Stimulated activated CD4-positive, alpha-beta T cell treated with anti-CD3 and anti-CD28 coated beads, Interleukin-12 subunit alpha, Interleukin-12 subunit beta, amount 100 ng/mL, for 4 hours (primary cell): ENCODE measurements at places on chromosomes 13 and 19.

DNA sequence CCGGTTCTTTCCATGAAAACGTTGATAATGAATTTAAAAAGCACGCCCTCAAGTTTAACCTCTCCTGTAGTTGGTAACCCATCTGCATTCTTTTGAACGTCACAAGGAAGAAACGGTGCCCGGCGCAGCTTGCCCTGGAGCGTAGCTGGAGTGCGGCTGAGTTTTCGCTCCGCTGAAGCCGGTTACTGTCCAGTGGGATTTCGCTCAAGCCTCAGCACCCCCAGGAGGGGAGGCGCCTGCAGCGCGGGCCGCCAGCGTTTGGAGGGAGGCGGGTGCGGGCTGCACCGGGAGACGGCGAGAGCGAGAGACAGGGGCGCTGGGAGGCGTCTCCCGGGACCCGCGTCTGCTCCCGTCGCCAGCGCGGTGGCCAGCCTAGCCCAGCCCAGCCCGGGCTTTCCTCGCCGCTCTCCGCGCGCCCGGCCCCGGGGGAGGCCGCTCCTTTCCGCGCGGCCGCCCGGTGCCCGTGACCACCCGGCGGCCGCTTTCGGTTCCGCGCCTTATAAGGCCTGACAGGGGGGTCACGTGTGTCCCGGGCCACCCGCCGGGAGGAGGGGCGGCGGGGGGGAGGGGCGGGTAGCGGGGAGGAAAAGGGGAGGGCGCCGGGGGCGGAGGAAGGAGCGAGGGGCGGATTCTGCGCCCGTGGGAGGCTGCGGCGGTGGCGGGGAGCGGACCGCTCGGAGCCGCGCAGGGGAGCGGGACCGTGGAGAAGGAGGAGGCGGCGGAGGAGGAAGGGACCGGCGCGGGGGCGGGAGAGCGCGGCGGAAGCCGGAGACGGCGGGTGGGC lies 8.3 kb upstream of the DGKH start:
- peak; percentile 87 for DNase-seq

GRCh38 chr13:21901811-21902708 lies 231.2 kb downstream of the FGF9 start:
- no peak for DNase-seq

DNA sequence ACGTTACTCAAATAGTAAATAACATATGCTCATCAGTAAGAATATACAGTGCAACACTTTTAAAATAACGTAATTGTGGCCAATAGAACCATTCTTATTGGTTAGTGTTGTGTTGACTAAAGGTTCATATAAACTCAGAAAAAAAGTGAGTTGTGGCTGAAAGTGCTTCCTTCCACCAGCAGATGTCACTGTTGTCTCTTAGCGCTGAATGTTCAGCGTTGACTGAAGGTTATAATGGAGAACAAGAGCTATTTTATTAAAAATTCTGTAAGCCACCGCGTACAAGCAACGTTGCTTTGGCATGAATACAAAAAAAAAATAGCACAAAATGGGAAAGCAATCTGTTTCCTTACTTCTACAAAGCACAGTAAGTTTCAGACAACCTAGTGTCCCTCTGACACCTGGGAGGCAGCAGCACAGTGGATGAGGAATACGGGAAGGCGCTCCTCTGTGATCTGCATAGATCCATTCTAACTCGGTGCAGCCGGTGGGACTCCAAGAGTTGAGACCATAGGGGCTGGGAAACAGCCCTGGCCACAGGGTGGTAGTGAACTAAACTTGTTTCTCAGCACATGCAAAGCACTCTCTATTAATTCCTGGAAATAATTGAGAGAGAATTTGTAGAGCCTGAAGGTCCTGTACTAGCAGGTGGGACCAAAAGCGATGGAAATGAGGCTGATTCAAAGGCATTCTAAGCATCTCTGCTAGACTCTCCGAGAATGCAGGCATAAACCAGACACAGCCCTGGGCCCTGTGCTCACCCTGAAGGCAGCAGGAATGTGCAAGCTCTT lies 23.9 kb upstream of the OXGR1 start:
- peak; percentile 5 for DNase-seq

DNA sequence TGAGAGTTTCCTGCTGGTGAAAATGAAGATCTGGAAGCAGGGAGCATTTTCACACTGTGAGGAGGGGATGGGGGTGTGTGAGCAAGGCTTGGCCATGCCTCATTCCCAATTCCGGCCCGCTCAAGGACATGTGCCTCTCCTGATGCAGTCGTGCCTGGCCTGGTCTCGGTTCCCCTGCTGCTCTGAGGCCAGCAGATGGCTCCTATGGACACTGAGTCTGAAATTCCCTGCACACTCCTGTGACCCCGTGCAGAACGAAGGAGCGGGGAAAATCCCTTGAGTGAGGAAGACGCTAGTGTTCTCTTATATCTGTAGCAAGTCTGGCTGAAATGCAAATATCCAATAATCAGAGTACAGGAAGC lies 363 bp upstream of the ZNF763 start:
- no peak for DNase-seq

- no peak for DNase-seq
Measured at GRCh38 chr13:43626994-43627393, 159.8 kb downstream of the ENOX1 start.

- no peak for DNase-seq
Measured at GRCh38 chr19:45553464-45553863, 31.1 kb downstream of the OPA3 start.

DNA sequence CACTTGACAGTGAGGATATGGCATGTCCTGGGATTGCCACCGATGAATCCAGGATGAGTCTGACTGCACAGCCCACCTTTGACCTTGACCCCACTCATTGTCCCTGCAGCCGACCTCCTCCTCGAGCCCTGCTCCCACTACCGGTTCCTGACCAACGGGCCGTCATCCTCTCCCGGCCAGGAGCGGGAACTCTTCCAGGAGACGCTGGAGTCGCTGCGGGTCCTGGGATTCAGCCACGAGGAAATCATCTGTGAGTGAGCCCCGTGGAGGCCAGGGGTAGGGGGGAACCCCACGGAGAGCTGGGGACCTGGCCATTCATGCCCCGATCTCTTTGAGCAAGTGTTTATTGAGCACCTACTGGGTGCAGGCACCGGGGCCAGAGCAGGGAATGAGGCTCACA lies 28.4 kb downstream of the MYH14 start:
- no peak for DNase-seq

- no peak for DNase-seq
Measured at GRCh38 chr13:101618440-101619187, 166.1 kb downstream of the ITGBL1 start.

DNA sequence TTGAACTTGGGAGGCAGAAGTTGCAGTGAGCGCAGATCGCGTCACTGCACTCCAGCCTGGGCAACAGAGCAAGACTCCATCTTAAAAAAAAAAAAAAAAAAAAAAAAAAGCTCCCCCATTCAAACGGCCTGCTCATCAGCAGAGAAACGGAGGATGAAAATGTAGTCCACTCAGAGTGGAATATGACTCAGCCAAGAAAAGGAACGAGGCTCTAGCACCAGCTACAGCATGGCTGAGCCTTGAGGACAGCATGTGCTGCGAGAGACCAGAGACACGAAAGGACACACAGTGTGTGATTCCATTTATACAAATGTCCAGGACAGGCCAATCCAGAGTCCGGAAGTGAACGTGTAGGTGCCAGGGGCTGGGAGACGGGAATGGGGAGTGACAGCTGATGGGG lies 18.1 kb upstream of the MIER2 start:
- no peak for DNase-seq

- no peak for DNase-seq
Measured at GRCh38 chr13:23322353-23323336, 110.9 kb downstream of the SACS start.

GRCh38 chr19:30810726-30811125 lies 438.5 kb downstream of the ZNF536 start:
- no peak for DNase-seq

- DNase-seq = no peak
Measured at GRCh38 chr19:38875656-38876395, 2.2 kb downstream of the RINL start.

DNA sequence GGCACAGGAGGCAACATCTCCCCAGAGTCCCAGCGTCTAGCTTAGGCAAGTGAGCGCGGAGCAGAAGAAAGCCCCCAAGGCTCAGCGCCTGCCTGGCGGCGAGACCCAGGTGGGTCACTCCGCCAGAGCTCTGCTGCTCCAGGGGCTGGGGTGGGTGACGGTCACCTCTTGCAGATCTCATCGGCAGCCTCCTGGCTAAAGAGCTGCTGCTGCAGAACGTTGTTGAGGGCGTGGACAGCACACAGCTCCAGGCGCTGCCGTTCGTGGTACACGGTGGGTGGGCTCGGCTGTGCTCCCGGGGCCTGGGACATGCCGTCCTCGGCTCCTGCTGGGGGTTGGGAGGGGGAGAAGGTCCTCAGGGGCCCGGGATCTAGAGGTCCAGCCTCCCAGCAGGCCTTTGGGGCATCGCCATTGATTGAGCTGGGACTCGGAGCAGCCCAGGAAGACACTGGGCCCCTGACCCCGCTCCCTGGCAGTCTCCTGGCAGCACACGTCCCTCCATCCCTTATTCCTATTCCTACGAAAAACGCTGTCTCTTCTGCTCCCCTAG lies 795 bp downstream of the JOSD2 start:
- DNase-seq = no peak

GRCh38 chr19:32919365-32919764 lies 49.8 kb upstream of the SLC7A9 start:
- no peak for DNase-seq

GRCh38 chr13:19665427-19665859 lies 32.0 kb downstream of the MPHOSPH8 start:
- DNase-seq = no peak

DNA sequence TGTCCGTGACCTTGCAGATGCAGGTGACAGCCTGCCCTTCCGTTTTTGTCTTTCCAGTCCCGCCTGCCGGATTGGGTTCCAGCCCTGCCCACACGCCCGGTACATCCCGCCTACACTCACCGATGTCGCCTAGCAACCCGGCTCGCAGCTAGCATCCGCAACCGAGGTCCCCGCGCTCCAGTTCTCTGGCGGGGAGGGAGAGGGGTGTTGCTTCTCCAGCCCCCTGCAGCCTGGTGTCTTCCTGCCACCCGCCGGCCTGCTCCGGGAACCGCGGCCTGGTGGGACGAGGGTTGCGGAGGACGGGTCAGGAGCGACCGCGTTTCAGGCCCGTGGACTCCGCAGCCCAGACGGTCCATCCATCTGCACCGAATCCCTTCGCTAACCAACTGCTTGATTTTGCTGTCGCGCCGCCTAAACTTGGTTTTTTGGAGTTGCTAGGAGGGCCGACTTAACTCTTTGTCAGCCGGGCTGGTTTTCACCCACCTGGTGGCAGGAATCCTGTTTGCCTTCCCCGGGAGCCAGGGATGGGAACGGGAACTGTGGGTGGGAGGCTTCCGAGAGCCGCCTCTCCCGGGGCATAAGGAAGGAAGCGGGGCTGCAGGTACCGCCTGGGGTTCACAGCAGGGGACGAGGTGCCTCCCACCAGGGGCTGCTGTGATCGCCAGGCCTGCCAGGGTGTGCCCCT lies 15.4 kb upstream of the MATK start:
- DNase-seq = peak; percentile 53

DNA sequence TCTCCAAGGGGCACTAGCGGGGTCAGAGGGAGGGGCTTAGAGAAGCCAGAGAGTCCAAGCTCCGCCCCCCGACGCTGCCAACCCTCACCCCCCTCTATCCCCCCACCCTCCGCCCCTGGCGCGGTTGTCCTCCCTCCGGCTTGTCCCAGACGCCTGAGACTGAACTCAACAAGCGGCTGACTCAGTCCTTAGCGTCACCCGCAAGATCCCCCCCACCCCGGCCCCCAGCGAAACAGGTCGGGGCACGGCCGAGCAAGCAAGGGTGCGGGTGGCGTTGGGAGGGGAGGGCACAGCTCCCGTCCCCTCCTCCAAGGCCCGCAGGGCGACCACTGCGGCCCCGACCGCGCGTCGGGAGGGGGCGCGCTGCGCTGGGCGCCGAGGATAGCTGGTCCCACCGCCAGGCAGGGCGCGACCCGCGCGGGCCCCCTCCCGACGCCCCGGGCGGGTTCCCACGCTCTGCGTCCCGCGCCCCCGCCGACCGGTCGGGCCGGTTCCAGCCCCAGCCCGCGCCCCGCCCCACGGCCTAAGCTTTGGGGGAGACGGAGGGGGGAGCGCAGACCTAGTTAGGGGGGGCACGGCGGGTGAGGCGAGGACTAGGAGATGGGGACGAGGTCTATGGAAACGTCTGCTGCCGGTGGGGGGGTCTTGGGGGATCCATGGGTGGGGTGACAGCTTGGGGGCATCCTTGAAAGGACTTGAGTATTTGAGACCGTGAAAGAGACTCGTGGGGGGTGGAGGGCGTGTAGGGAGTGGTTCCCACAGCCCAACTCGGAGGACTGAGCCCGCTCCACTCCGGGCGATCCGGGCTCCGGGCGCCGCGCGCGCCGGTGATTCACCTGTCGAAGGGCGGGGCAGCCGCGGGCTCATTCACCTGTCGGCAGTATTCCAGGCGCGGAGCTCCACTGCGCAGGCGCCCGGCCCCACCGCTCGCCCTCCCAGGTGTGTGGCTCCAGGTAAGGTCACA lies 5.1 kb downstream of the NOTCH3 start:
- no peak for DNase-seq

GRCh38 chr19:38478273-38478971 lies 44.9 kb downstream of the RYR1 start:
- DNase-seq = no peak

- no peak for DNase-seq
Measured at GRCh38 chr19:18191640-18192062, 1.4 kb upstream of the MPV17L2 start.

DNA sequence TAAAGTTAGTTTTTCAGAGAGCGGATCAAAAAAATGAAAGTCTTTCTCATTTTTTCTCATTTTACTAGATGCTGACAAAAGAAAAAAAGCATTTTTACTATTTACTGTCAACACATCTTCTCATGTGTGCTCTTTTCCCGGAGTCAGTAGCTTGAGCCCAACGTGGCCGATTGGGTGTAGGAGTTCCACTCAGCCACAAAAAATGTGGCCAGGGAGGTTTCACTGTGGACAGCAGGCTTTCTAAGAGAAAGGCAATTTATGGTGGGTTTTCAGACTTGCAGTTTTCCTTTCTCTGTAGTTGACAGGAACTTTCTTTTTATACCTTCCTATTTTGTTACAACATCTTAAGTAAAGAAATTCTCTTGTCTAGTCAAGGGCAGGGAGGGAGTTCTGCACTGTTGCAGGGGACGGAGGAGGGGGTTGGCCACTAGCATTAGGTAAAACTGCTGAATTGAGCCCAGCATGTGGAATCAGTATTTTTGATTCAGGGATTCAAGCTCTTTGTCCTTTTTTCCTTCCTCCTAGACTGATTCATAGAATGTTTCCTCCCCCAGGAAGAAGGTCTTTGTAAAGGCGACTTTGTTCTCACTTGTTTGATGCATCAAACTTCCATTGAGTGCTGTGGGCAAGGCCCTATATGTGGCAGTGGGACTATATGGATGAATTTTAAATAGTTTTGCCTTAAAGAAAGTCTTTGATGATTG lies 123.1 kb downstream of the B3GLCT start:
- no peak for DNase-seq

GRCh38 chr13:93730780-93731179 lies 504.2 kb downstream of the GPC6 start:
- DNase-seq = no peak

DNA sequence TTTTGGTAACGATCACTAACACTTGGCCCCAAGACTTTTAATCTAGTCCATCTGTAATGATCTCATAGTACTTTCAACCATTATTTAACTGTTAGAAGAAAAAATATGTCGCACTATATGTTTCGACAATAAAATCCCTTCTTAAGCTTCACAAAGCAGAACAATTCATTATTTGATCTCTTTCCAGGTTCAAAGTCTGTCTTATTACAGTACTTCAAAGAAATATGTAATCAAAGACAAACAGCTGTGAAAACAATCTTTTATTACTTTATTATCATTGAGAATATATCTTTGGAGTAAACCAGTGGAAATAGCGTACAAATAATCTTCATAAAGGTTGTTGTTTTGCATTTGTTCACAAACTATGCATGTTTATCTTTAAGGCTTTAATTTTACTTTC lies 93.5 kb downstream of the DACH1 start:
- no peak for DNase-seq
